CD4-positive, CD25-positive, alpha-beta regulatory T cell (primary cell): ENCODE measurements at places on chromosomes 11 and 22.

DNA sequence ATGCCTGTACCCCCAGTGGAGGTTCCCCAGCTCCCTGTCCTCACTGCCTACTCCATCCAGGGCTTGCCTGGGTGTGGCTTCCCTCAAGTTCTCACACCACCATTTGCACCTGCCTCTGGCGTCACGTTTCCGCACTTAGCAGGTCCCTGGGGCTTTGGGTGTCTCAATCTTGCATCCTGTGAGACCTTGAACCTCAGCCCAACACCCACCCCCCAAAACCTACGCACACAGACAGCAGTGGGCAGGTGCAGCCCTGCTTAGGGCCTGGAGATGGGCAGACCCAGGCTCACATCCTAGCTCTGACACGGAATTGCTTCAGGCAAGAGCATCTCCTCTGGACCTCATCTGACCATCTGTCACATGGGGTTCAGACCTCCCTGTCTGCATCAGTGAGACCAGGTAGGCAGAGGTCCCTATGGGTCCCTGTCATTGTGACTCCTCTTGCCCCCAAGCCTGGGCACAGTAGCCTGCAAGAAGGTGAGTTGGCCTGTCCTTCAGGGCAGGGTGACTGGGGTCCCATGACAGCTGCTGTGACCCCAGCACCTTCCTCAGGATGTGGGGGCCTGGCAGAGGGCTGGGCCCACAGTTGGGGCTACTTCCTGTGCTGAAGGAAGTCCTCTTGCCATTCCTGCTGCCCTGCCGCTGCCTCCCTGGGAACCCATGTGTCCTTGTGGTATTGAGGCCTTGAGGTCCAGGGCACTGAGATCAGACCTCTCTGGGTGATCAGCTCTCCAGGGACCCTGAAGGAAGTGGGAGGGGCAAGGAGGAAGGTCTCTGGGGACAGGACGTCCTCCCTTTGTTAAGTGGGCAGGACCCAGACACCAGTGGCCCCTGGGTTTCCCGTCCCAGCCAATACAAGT, 2.0 kb downstream of the SIPA1 start:
- peak; percentile 93 for DNase-seq

DNA sequence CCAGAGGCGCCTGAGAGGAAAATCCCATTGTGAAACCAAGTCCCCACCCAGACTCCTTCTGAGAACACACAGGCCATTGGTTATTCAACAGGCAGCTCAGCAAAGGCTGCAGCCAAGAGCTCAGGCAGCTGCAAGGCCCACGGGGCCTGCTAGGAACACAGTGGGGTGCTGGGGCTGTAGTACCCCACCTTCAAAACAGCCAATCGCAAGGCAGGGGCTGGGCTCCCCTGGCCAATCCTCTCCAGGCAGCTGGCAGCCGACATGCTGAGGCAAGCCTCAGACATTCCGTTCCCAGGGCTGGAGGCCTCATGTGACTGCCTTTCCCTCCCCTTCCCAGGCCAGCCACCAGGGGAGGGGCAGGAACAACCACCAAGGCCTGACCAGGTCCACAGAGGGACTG, 6.6 kb downstream of the PRODH start:
- DNase-seq, result no peak

DNA sequence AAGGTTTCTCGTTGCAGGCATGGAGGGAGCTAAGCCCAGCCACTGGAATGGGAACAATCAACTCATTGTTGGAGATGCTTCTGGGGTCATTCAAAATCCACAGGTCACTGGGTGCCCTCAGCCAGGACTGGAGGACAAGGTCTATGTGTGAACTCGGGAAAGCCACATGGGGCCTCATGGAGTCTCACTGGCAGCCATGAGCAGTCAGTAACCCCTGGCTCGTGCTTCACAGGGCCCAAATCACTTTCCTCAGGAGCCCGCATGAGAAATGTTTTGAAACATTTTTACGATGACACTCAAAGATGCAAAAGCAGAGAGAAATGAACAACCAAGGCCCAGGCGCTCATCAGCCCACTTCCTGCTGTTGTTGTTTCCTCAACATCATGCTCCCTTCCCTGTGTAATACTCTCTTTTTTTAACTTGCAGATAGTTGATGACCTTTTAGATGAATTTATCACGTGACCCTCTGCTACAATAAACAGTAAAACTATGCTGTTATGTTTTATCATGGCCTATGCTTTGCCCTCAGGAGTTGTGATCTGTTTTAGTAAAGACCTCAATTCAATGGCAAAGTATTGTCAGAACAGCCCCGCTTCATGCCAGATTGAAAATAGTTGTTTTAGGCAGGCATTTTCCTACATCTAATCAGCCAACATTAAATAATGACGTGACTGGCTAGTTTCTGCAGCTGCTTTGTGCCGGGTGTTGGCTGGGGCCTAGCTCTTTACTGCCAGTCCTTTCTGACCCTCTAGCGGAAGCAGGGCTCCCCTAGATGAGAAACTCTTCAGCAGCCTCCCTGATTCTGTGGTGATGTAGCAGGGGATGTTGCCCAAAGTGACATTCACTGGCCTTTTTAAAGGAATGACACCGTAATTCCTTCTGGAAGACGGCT, 39.7 kb downstream of the ADAMTS15 start:
- DNase-seq, result no peak

- no peak for DNase-seq
Measured at GRCh38 chr11:44748606-44749005, 21.8 kb downstream of the TSPAN18 start.

- no peak for DNase-seq
Measured at GRCh38 chr11:111846636-111847035, 24.7 kb downstream of the ALG9 start.

DNA sequence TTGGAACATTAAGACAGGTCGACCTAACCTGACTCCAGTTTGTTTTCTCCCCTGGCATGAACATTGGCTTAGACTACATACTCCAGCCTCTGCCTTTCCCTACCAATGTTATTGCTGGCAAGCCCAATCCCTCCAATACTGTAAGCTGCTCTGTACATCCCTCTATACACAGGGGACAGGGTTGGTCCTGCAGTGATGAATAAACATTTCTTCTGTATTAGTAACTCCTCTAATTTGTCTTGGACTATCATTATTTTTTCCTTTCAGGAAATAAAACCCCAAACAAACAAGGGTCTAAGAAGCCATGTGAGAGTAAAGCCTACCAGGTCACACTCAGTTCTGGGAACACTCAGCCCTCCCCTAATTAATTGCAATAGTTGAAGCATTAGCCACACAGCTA, 35.1 kb upstream of the FJX1 start:
- no peak for DNase-seq

DNA sequence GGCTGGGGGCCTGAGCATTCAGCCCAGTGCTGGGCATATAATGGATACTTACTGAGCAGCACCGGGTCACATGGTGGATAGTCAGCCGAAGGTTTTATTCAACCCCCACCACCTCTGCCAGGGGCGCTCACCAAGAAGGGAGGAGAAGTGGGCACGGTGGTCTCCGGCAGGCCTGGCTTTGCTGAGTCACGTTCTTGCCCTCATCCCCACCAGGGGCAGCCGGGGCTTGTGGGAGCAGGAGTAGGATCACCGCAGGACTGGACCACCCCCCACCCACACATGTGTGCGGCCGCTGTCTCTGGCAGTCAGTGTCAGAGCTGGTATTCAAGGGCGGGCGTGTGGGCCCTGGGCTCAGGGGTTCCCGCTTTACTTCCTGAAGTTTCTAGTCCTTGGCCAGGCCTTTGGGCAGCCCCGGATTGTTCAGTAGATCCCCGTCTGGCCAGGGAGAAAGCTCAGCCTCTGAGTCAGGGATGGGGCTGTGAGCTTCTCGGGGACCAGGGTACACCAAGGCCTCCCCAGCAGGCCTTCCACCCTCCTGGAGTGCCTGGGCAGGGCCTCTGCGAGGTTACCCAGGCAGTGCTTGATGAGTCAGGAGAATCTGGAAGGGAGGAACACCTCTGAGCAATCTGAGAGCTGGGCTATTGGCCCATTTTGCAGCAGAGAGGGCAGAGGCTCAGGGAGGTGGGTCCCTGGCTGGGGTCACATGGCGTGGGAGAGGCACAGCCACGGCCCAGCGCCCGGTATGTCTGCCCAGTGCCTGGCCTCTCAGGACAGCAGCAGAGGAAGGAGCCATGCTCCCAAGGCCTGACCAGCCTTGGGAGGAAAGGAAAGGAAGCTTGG, 60.6 kb downstream of the RTL6 start:
- no peak for DNase-seq

GRCh38 chr11:30533445-30533947, 52.7 kb downstream of the MPPED2 start:
- DNase-seq, result no peak

GRCh38 chr11:1070594-1071462, 3.8 kb upstream of the MUC2 start:
- DNase-seq, result no peak

GRCh38 chr11:37107831-37108230, 509.8 kb upstream of the RAG2 start:
- no peak for DNase-seq

- no peak for DNase-seq
Measured at GRCh38 chr11:64661146-64661545, 61.9 kb downstream of the NRXN2 start.

GRCh38 chr11:57499983-57500461, 15.5 kb downstream of the SLC43A1 start:
- no peak for DNase-seq

GRCh38 chr22:40950962-40951794, at the start of gene RBX1:
Gene RBX1, plus strand, starts transcription at chr22:40951378. Its CDS starts 21 bp downstream, at chr22:40951399.
- DNase-seq, result peak; percentile 99

DNA sequence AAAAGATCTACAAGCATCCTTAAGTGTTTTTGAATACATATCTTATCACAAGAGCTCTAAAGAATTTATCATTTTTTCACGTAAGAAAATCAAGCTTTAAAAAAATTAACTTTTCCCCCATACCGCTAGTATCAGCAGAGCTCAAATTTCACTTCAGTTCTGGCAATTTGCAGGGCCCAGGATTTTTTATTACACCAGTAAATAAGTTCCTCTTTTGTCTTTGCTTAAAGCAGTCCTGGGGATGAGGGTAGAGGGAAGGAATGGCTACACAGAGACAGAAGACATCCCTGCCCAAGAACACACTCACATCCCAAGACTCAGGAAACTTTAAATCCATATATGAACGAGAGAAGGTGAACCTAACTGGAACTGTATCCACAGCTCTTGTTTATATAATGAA, 22.6 kb upstream of the SORL1 start:
- no peak for DNase-seq

- no peak for DNase-seq
Measured at GRCh38 chr11:13705710-13706109, 37.2 kb downstream of the FAR1 start.

DNA sequence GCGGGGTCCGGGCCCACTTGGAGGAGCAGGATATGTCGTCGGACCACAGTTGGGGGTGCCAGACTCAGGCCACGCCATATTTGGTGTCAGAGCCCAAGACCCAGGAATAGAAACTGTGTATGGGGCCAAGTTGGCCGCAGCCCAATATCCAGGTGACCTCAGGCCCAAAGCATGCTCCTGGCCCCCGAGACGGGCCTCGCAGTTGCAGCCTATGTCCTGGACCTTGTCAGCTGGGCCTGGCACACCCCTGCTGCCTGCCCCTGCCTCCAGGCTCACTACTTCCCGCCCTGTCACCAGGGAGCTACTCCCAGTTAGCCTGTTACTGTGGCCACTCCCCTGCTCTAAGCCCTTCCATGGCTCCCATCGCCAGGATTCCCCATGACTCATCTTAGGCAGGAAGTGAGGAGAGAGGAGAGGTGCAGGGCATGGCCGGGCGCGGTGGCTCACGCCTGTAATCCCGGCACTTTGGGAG, 23.1 kb downstream of the A4GALT start:
- DNase-seq, result no peak

- DNase-seq, result no peak
Measured at GRCh38 chr11:45885921-45886721, 670 bp downstream of the MAPK8IP1 start.

- no peak for DNase-seq
Measured at GRCh38 chr22:44488354-44488753, 9.7 kb downstream of the RTL6 start.

- no peak for DNase-seq
Measured at GRCh38 chr11:131770801-131771200, 400.4 kb downstream of the NTM start.

- DNase-seq, result peak; percentile 69
Measured at GRCh38 chr22:26656891-26657851, at the start of gene MIAT. Gene MIAT, plus strand, starts transcription at chr22:26657588.

DNA sequence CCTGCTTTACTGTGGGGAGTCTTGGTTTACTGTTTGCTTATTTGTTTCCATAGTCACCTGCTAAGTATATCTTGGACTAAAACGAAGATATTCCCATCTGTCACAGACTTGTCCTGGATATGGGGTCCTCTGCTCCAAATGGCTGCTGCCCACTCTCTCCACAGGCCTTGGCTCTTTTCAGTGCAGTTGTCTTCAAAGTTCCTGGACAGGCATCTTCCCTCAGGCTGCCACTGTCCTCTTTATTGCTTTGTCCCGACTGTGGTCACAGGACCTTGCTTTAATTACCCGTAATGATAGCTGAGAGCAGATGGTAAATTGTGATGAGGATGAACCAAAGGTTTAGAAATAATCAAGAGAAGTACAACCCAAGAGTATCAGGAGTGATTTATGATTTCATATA, 713.9 kb upstream of the CCDC179 start:
- no peak for DNase-seq

GRCh38 chr22:36701965-36702621, 1.5 kb downstream of the CACNG2 start:
- no peak for DNase-seq

DNA sequence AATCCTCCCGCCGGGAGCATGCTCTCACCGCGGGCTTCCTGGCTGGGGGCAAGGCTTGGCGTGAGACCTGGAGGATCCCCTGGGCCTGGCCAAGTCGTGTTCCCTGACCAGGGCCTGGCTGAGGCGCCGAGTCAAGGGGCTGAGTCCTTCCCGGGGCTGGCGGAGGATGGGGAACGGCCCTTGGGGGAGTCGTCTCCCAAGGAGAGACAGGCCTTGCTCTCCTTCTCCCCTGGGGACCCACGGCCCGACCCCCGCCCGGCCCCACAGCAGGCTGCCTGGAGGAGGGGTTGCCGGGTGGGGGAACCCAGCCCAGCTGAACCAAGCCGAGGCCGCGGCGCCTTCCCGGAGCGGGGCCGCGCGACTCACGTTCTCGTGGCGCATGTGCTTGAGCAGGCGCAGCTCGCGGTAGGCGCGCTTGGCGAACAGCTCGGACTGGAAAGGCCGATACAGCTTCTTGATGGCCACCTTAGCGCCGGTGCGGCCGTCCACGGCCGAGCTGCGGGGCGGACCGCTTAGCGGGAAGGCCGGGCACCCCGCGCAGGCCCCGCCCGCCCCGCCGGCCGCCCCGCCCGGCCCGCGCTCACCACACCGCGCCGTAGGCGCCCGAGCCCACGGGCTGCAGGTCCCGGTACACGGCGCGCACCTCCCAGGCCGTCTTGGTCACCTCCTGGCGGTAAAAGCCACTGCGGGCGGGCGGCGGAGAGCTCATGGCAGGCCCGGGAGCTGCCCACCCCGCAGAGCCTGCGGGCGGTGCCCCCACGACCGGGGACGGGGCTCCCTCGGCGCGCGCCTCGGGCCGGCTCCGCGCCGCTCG, 475 bp downstream of the MAPK12 start:
- DNase-seq, result peak; percentile 48

GRCh38 chr11:108944471-108945178, 279.8 kb downstream of the DDX10 start:
- no peak for DNase-seq
